ENCODE measurements at places on chromosomes 1 and 21.

GRCh38 chr1:64133036-64133435, 70.4 kb upstream of the UBE2U start:
- DNase-seq = no peak

DNA sequence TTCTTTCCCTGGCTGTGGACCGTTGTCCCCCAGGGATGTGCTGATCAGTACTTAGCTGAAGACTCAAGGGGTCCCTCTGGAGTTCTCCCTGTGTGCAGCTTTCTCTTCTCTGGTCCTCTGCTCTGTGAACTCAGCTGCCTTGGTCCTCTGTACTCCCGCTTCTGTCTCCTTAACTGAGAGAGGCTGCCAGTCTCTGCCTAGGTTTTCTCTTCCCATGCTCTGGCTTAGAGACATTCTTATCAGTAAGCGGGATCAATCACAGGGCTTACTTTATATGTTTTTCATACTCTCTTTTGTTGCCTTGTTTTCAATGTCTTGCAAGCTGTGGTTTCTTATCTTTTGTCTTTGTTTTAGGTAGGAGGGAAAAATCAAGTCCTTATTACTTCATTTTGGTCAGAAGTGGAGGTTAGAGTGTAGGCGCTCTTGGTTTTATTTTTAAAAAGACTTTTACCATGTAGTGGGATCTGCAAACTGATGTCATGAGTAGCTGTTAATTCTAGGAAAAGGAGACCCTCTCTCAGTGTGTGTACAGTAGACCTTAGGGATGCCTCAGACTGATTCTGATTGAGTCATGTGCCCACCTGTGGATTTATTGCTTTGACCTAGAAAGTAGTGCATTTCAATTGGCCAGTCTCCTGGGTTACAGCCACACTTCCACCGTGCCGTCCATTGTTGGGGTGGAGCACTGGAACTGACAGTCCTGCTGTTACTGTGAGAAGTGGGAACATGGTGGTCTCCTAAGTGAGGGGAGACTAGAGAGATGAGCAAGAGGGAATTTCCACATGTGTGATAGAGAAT, 46.6 kb downstream of the TTC3 start:
- DNase-seq = no peak

- DNase-seq = no peak
These were observed 128.8 kb downstream of the ADSS2 start for GRCh38 chr1:244322791-244323521.

GRCh38 chr1:48228156-48228555, 5.6 kb downstream of the SLC5A9 start:
- no peak for DNase-seq

DNA sequence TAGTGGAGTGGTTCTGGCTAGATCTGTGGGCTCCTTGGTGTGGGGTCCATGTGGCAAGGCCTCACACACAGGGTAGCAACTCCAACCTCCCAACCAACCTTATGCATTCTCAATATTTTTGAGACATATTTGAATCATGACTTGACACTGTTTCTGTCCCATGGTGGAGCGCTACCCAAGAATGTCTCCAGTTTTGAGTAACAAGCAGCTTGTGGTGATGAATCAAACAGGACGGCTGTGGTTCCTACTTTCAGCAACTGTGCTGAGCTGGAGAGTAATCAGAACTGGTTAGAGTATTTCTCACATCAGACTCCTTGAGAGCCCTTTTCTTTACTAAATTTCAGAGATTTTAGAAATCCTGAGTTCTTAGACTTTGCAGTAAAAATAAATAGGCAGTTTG, 3.1 kb downstream of the LCE3D start:
- DNase-seq = no peak

DNA sequence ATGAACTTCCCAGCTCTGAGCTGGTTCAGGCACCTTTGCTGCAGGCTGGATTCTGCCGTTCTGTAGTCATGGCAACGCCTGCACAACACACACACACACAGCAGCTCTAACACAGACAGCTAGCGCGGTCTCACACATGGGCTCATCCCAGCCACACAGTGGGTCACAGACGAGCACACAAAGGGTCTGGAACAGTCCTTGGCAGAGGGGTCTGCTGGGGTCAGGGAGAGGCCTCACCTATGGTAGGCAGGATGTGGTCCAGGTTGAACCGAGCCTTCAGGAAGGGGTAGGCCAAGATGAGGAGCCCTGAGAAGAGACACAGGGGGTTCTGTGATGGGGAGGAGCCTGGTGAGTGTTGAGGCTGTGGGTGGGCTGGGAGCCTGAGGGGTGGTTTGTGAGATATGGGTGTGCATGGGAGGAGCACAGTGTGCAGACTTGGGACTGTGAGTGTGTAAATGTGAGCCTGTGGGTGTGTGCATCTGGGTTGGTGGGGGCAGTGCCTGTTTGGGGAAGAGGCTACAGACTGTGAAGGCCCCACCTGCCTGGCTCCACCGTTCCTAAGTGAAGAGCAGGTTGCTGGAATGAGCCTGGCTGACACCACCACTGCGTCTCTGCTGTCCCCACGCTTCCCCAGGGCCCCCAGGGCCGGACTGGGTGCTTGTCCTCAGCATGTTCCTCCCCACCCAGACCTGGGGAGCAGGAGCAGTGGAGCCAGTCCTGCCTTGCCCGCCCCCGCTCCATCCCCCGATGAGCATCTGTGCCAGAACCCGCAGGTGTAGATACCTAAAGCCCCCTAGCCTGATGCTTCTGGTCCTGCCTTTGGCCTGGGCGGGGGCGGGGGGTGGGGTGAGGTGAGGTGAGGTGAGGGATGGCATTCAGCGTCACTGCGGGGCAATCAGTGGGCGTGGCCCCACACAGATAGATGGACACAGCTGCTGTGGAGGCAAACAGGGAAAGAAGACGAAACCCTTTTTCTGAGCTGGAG, 1.5 kb downstream of the KNCN start:
- DNase-seq = no peak

GRCh38 chr1:114457675-114458236, 53.2 kb downstream of the TRIM33 start:
- no peak for DNase-seq
